ENCODE measurements at places on chromosomes 3 and 15.

DNA sequence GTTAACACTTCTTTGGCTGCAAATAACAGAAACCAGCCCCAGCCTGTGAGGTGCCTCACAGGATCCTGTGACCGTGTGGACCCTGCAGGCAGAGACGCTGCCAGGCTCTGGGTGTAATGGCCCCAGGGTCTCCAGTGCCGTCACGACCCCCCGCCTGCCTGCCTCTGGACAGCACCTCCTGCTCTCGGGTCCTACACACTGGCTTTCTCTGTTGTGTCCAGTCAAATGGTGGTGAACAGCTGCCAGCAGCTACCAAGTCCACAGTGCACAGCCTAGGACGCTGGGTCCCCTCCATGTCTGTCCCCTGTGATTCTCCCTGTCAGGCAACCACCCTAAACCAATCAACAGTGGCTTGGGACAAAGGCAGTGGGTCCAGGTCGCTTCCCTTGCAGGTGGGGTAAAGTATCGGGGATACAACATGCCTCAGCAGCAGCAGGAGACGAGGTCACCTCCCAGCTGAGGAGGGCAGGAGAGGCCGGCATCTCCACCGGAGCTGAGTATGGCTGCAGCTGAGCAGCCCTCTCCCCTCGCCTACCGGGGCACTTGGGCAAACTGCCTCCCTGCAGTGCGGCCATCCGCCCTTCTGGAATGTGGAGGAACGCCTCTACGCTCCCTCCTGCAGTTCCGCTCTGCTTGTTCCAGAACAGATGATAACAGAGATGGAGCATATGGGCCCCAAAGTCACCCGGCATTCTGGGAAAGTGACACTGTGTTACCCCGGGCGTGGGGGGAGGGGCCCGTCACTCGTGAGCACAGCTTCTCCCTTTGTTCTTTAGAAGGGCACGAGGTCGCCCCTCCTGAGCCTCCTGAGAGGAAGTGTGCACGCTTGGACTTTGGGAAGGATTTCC, 21.1 kb upstream of the SKOR1 start:
- no peak for DNase-seq

DNA sequence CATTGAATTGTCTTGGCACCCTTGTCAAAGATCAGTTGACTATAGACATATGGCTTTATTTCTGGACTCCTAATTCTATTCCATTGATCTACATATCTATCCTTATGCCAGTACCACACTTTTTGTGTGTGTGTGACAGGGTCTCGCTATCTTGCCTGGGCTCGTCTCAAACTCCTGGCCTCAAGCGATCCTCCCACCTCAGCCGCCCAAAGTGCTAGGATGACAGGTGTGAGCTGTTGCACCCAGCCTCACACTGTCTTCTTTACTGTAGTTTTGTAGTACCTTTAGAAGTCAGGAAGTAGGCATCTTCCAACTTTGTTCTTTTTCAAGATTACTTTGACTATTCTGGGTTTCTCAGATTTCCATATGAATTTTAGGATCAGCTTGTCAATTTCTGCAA, 24.3 kb downstream of the CDAN1 start:
- no peak for DNase-seq

DNA sequence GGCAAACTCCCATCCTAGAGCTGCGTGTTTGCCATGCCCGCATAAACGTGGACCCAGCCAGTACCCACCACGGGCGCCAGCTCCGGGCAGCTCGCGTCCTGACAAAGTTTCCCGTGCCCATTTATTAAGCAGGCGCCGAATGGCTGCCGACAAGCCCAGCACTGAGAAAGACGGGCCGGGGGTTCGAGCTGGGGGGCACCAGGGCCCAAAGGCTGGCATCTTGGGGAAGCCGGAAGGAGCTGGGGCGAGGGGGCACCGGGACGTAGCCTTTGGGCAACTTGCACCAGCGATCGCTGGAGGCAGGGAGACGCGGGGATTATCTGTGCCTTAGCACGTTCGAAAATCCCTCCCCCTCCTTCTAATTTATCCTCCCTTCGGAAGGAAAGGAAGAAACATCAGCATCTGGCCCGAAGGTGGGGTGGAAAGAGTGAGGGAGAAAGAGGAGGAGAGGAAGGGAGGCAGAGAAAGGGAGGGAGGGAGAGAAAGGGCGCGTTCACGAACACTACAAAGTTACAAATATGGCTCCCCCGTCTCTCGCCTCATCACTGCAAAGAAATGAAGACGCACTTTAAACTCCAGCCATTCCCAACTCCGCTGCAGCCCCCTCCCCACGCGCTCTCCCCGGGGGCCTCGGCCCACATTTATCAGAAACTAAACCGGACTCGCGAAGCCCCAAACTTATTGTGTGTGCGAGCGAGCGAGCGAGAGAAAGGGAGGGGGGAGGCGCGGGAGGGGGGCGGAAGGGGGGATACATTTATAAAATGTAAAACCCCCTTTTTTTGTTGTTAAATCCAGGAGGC, 1.0 kb downstream of the ANP32A start:
- peak; percentile 65 for DNase-seq

GRCh38 chr15:25959100-25959499, 96.0 kb upstream of the ATP10A start:
- no peak for DNase-seq

- DNase-seq, result no peak
These were observed 3.4 kb upstream of the SYNM start for GRCh38 chr15:99101501-99101900.

- no peak for DNase-seq
These were observed 67.6 kb downstream of the SLC6A11 start for GRCh38 chr3:10883478-10884234.

DNA sequence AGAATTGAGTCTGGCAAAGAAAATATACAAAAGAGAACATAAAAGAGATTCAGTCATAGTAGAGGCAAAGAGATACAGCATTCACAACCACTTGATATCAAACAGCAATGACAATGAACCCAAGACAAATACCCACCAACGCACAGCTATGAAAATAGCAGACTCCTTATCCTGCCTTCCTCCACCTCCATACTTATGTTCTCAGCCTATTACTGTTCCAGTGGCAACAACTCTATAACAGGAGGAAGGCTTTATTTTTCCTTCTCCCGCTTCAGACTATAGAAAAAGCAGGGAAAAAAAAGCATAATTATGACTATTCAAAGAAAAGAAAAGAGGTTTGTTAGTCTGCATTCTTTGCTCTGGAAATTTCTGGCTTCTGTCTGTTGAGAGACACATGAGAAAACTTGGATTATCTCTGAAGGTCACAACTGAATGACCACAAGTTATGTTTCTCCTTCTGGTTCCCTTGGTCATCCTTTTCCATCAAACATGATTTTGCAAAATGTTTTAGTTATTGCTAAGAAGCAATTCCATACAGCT, 81.2 kb upstream of the PLXND1 start:
- DNase-seq, result no peak

DNA sequence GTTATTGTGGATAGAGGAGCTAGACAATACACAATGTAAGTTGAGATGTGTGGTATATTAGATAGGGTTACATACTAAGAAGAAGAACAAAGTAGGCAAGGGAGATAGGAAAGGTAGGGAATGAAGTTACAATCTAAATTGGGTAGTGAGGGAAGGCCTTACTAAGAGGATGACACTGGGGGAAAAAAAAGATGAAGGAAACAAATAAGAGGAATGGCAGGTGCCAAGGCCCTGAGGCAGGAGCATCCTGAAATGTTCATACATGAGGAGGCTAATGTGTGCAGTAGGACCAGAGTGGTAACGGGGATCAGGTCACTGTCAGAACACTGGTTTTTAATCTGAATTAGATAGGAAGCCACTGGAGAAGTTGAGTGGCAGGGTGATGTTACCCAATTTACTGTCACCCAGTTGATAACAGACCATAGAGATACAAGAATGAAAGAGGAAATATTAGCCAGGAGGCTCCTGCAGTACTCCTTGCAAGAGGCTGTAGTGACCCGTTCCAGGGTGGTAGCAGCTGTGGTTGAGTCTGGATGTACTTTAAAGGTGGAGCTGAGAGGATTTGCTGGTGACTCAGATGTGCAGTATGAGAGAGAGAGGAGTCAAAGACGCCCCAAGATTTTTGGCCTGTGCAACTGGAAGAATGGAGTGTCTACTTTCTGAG, 14.4 kb downstream of the RTP1 start:
- DNase-seq, result peak; percentile 53

DNA sequence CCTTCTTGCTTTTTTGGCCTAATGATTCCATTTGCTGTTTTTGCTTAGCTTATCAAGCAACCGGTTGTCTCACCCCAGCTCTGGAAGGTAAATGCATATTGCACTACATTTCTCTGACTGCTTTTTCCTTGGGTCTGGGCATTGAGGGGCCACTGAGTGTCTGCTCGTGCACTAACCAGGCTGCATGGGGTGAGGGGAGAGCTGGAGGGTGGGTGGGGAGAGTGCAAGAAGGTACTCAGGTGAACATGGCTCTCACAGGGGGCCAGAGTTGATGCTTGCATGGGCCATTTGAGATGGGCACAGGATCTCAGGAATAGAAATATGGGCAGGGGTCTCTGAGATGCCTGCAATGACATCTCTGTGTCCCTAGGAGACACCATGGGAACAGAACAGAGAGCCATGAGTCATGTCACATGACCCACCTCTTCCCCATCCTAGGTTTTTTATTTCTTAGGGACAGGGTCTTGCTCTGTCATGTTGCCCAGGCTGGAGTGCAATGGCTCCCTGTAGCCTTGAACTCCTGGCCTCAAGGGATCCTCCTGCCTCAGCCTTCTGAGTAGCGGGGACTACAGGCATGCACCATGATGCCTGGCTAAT, 6.2 kb downstream of the ALPK3 start:
- no peak for DNase-seq

GRCh38 chr3:64023861-64024223, 548 bp upstream of the PSMD6 start:
- no peak for DNase-seq

Measured in fibroblast of upper back skin (primary cell).